NCI-H2081 treated with DMSO at 0.1 percent for 48 hours (cell line): ENCODE measurements at places on chromosomes 12 and 14.

DNA sequence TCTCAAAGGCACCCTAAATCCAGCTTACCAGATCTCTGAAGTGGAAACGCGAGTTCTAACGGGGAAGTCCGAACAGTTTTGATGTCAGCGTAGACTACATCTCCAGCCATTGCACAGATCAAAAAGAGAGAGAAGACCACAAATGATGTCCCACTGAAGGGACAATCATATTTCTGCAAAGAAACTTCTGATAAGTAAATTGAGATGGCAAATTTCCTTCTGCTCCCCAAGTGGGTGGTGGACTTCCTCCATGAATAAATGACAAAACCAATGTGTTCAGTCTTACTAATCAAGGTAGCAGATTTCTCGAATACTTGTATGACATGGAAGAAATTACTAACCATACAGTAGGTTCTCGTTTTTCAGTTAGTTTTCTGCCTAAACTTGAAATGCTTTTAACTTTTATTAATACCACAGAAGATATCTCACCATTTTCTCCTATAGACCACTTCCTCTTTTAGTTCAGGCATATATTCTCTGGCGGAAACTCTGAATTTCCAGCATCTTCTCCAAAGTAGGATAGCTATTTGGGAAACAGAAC is at the start of gene CLECL1:
CLECL1 (minus strand) TSS at position 177 of the 541 bp plus-strand sequence.
- no peak for DNase-seq

GRCh38 chr12:41013881-41014642 is 174.1 kb upstream of the PDZRN4 start:
- no peak for DNase-seq

DNA sequence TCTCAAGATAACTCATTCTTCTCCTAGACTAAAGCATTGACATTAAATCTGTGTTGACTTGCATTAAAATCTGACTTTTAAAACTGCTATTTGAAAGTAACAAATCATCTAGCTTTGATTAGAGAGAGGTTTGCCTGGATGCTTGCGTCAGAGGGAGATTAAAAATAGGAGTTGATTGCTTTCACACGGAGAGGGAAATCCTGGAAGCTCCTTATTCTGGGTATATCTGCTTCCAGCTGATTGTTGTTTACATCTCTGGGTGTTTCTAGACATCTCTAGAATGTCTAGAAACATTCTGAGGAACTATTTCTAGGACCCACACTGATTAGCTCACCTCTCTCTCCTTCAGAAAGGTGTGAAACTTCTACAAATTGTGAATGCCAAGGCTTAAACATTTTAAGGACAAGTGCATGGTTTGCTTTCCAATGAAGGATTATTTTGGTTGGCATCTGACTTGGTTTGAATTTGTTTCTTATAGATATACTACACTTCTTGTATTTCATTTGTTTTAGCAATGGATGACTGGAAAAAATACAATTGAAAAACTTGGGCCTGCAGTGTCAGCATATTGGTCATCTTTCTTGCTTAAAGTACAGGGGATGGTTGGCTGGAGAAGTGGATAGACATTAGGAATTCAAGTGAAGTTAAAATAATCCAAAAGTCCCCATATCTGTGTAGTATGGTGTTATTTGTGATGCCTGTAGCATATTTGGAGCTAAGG is 2.1 kb downstream of the DIP2B start:
- DNase-seq: no peak

GRCh38 chr12:123187637-123188036 is 36.7 kb upstream of the PITPNM2 start:
- DNase-seq: no peak

DNA sequence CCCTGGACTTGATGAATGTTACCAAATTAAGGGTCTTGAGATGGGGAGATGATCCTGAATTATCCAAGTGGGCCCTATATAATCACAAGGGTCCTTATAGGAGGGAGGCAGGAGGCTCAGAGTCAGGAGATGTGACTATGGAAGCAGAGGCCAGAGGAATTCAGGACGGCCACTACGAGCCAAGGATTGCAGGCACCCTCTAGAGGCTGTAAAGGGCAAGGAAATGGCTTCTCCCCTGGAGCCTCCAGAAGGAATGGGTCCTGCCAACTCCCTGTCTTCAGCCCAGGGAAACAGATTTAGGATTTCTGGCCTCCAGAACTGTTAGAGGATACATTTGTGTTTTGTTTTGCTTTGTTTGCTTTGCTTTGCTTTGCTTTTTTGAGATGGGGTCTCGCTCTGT is 8.8 kb downstream of the BDKRB1 start:
- no peak for DNase-seq

- DNase-seq: no peak
Measured at GRCh38 chr14:63179383-63179782, 24.9 kb upstream of the RHOJ start.

DNA sequence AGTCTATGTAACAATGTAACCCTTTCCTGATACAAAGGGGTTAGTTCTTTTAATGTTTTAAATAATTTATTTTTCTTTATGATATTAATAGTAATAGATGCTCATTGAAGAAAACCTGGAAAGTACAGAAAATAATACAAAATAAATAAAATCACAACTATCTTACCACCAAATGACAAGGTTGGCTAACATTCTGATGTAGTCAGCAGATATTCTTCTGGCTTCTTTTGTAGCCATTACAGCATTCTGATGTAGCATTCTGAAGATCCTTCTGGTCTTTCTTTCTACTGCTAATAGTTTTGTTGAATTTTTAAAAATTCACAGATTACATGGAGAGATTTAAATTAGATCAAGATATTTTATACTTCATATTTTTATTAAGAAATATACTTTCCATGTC is 301.6 kb downstream of the AKAP6 start:
- DNase-seq: no peak

- no peak for DNase-seq
Measured at GRCh38 chr12:1250641-1251040, 259.6 kb downstream of the ERC1 start.

DNA sequence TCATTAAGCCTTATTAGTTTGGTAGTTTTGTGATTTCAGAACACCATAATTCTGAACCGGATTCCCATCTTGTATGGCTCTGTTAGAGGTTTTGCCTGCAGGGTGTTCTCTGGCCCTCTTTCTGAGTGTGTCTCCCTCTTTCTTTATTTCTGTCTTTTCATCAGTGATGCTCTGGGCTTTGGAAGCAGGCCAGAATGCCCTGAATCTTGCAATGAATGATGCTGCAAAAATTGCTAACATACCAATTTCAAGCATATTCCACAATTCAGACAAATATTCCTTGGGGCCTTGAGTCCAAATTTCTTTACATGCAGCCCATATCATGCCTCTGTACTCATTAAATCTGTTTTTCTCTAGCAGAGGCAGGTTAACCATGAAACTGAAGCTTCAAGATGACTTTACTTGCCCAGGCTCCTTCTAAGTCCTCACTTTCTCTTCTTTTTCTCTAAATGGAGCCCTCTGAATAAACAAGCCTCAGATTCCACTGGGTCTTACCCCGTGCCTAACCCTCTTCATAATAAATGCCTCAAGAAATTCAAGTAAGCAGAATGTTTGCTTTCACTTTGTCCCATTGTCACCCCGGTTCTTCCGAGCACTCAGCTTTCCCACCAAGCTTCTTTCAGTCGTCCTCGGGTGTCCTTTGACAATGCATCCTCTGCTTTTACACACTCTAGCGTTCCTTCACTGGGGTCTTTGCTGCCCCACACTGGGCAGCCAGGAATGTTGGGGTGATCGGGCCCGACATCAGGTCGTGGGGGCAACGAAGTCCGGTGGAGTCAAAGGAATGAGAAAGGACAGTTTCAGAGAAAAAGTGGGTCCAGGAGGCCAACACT is 78.8 kb upstream of the SLC38A4 start:
- no peak for DNase-seq

DNA sequence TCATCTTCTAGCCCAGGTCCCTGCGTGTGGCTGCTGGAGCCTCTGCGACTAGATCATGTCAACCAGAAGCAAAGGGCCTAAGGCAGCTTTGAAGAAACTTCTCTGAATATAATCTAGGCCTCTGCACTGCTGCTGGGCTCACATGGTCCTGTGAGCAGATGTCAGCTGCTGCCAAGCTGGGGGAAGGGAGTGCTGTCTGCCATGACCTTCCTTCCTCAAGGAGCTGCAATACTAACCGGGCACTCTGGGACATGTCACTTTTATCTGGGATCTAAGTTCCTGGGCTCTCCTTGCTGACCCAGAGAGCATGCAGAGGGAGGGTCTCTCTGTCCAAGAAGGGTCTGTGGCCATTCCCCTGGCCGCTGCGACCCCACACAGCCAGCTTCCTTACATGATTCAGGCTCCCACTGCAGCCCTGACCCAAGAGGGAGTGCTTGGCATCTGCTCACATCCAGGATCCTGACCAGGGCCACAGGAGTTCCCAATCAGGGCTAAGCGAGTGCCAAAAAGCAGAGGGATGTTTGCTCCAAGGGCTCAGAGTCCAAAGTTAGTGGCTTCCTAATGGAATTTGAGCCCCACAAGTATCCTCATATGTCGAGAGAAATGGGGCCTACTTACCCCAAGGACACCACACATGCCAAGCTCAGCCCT is 74.0 kb downstream of the PLEKHG3 start:
- DNase-seq: no peak
